ENCODE measurements at places on chromosomes 12 and 14.
A peak's percentile ranks its signal among the peaks of the same experiment; 100 is the strongest.

- DNase-seq: no peak
Observed at GRCh38 chr12:113416091-113416754, 6.0 kb upstream of the SDSL start.

- no peak for DNase-seq
Observed at GRCh38 chr12:98618952-98619351, 25.5 kb downstream of the SLC25A3 start.

DNA sequence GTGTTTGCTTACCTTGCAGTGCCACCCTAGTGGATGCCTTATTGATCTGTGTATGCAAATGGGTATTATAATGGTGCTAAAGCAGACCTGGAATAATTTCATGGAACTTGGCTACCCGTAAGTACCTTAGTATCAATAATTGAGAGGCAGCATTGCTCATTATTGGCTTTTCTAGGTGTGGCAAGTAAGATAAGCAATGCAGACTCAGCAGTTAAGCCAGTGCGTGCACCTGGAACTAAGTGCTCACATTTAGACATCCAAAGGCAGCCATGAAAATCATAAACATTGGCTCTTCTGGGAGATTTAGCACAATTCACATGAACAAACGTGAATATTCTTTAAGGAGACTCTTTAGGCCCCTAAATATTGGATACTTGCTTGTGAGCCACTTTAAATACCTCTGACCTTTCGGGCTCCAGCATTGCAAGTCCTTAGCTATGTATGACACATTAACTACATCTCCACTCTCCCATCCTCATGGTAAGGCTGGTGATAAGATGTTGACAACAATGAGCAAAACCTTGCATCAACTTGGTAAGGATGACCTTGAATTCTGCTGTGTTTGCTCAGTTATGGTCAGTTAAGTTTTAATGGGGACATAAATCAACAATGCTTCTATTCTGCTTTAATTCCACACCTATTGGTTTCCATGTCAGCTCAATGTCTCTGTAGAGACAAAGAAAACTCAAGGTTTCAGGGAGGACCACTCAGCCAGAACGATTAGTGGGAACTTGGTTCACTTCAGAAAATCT is 112.0 kb downstream of the SLC5A8 start:
- DNase-seq: no peak

GRCh38 chr12:123142921-123143735 is 7.8 kb downstream of the PITPNM2 start:
- peak; percentile 33 for DNase-seq
